ENCODE measurements at places on chromosomes 16 and 17.
A peak's percentile ranks its signal among the peaks of the same experiment; 100 is the strongest.

DNA sequence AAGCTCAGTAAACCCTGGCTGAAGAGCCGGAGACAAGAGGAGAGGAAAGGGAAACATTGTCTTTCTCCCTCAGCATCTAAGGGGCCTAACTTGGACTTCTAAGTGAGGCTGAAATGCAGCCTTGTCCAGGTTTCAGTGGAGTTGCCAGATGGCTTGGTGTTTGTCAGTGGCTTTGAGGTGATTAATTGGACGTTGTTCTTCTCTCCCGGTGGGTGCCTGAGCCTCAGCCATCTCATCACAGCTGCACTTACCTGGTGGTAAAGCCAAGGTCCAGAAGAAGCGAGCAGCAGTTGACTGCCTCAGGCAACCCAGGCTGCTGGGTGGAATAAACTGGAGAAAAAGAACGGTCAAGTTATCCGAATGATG, 202.2 kb upstream of the NLRP1 start:
- no peak for DNase-seq

DNA sequence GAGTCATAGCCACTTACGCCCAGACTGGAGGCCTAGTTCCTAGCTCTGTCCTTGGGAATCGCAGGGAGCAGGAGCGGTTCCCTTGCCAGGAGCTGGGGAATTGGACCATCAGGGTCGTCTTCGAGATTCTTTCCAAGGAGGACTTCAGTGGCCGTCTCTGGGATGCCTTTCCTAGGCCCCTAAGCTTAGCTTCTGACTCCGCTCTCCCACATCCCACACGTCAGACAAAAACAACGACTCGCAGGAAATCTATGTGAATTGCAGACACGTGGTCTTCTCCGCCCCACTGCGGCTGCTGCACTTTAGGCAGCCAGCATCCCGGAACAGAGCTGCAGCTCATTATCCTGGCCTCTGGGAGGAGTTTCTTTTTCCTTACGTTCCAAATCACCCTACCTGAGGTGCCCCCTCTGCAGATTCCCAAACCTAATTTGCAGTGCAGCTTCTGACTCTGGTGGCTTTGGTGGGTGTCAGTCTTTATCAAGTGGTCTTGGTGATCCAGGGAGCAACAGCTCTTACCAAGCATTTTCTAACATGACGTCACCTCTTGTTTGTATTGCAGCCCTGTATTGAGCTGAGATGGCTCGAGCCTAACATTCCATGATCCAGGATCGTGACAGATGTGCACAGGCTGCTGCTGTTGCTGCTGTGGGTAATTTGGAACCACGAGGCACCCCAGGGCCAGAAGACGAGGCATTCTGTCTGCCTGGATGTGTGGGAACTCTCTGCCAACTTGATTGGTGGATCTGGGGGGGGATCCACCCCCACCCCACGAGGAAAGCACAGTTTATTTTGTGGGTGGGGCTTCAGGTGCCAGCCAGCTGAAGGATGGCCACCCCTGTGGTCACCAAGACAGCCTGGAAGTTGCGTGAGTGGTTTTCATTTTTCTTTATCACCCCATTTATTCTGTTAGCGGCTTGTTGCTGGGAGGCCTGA, 1.1 kb downstream of the KATNB1 start:
- DNase-seq: peak; percentile 26

DNA sequence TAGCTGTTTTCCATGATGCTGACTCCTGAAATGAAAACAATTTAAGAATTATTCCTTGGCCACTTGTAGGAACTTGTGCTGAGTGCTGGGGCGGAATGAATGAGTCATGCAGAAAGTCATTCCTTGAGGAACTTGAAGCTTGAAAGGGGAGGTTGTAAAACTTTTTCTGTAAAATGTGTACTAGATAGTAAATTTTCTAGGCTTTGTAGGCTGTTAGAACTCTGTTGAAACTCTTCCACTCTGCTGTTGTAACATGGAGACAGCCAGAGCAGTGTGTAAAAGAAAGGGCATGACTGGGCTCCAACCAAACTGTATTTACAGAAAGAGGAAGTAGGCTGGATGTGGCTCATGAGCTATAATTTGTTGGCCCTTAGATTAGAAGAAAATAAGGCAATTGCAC, 46.1 kb downstream of the ABCA8 start:
- DNase-seq: no peak

- no peak for DNase-seq
Measured at GRCh38 chr17:50288306-50288705, 14.0 kb downstream of the TMEM92 start.

GRCh38 chr17:67281053-67281452, 36.1 kb upstream of the HELZ start:
- DNase-seq: no peak

GRCh38 chr16:56539656-56540055, 19.8 kb upstream of the BBS2 start:
- no peak for DNase-seq

Measured in stimulated activated CD4-positive, alpha-beta T cell treated with anti-CD3 and anti-CD28 coated beads, Interleukin-12 subunit alpha, Interleukin-12 subunit beta, amount 100 ng/mL, for 24 hours (primary cell).